NCI-H1092 (cell line): ENCODE measurements at places on chromosomes 5 and 9.

DNA sequence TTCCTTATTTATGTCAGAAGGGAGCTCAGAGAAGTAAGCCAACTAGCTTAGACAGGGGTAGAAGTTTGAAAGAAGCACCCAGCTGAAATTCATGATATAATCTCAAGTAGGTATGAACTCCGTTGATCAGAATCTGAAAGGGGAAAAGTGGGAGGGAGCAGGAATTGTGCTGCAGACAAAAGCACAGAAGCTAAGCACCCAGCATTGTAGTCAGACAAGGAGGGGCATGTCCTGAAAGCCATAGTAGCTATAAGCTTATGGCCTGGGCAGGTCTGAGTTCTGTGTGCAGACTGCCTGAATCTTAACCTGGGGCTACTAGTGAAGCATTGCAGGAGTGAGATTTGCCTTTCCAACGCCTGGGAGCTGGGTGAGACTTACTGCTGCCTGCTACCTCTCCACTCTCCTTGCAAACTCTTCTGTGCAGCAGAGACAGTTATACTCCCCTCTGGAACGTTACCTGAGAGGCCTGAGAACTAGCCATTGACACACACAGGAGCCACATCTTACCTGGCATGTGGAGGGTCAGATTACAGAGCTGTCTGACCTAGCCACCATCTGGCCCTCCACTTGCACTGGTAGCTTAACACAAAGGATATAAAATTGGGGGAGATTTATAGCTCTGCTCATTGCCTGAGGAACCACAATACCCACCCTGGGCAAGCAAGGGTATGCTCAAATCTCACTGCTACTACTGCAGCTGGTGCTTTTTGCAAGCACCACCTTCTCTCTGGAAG is 9.8 kb upstream of the CYLC2 start:
- no peak for DNase-seq

GRCh38 chr5:17497446-17497845 is 585 bp upstream of the TAF11L2 start:
- DNase-seq, result no peak

- DNase-seq, result no peak
Observed at GRCh38 chr5:32326216-32326772, 13.6 kb upstream of the MTMR12 start.

GRCh38 chr5:149728303-149728702 is 1.8 kb upstream of the PPARGC1B start:
- DNase-seq, result no peak

DNA sequence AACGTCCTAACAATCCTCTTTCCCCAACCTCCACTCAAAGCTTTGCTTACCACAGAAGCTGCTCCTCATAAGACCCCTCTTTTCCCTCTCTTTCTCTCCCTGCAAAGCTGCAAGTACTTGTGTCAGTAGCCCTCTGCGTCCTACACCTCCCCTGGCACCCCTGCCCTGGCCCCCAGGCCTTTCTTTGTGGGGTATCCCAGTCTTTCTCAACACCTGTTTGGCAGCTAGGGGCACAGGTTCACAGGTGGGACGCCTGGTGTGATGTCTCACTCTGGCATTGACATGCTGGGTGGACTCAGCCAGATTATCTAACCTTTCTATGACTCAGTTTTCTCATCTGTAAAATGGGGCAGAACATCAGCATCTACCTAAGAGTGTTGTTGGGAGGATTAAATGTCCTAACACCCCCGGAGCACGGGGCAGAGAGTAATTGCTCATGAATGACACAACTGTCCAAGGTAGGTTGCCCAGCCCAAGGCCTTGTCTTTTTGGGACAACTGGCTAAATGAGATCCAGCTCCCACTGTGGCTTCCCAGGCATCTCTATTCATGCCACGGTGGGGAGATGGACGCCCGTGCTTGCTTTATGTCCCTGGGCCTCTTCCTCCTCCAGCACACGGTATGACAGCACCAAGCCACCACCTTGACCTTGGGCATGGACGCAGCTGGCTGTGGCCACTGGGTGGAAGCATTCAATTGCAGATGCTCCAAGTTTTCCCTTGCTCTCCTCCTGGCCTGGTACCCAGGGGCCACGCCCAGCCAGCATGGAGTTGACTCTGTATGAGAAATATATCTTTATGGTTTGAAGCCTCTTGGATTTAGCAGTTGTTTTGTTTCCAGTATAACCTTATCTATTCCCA is 190.4 kb downstream of the RGS3 start:
- DNase-seq, result no peak
